Neural crest cell (in vitro differentiated cells): ENCODE measurements at places on chromosomes 3 and 15. TPM values are rescaled to one million over a fixed set of nuclear protein-coding genes. Genes with fewer than 3 reads are reported as not detected.

- DNase-seq = no peak
- H3K27me3 ChIP-seq = no peaks in the 10 kb centered on the region
- no peak overlapping the region for H3K4me3 ChIP-seq
- peaks cover 33% of the 10 kb centered on the region for H3K4me1 ChIP-seq
- H3K27ac ChIP-seq = no peak overlapping the region
Measured at GRCh38 chr3:112041321-112041720, 6.8 kb downstream of the TMPRSS7 start.

DNA sequence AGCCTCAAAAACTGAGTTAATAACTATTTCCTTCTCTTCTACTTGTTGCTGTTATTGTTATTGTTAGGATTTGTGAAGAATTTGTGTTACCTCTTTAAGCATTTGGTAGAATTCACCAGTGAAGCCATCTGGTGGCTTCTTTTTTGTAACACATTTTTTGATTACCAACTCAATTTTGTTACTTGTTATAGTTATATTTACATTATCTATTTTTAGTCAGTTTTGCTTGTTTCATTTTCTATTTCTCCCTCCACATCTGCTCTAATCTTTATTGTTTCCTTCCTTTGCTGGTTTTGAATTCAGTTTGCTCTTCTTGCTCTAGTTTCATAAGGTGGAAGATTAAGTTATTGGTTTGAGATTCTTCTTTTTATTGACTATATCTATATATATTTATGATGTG is 3.7 kb upstream of the SLC9C1 start:
- H3K4me3 ChIP-seq = peak overlapping the region; percentile 21
- no peak for DNase-seq
- peak overlapping the region; percentile 85 for H3K27ac ChIP-seq

DNA sequence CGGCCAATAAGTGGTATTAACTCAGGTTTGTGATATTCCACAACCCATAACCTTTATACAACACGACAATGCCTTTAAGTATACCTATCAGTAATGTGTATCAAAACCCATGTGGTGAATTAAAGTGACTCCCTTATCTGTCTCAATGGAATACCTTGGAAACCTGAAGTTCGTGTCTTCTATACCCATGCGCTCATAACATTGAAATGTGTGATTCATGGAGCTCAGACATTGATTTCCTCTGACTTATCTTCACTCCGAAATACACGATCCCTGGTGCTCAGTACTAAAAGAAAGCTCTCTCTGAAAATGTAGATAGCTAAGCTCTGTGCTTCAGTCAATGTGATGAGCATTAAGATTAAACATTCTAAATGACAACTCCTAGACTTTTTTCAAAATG is 140.3 kb downstream of the TBC1D5 start:
- no peaks in the 10 kb centered on the region for H3K27me3 ChIP-seq
- H3K4me1 ChIP-seq = no peaks in the 10 kb centered on the region
- no peak overlapping the region for H3K27ac ChIP-seq
- DNase-seq = no peak
- no peak overlapping the region for H3K4me3 ChIP-seq

- no peak for DNase-seq
- no peaks in the 10 kb centered on the region for H3K36me3 ChIP-seq
- no peaks in the 10 kb centered on the region for H3K27me3 ChIP-seq
- no peak overlapping the region for H3K4me3 ChIP-seq
- H3K4me1 ChIP-seq = peaks cover 5% of the 10 kb centered on the region
- H3K27ac ChIP-seq = peak overlapping the region; percentile 48
Measured at GRCh38 chr15:94008104-94009074, 223.0 kb upstream of the MCTP2 start.

Gene MEX3B
- 49.5 and 51.7 TPM in 2 replicates for total RNA-seq

Gene LRTM1
- 0.23 TPM in 1 of 2 replicates, not detected in the other for total RNA-seq
